ENCODE measurements at places on chromosomes 7 and 10. TPM values are rescaled to one million over a fixed set of nuclear protein-coding genes. Genes with fewer than 3 reads are reported as not detected.

Gene PILRA
- total RNA-seq, result 2.7 TPM

Gene TMEM270
- not detected for total RNA-seq

Gene SHH
- not detected for total RNA-seq

Gene GBX1
- total RNA-seq, result 2.4 TPM

Gene MRLN
- not detected for total RNA-seq

Gene TPST1
- 18.6 TPM for total RNA-seq

Gene DRGX
- 0.18 TPM for total RNA-seq

Gene TUBAL3
- total RNA-seq, result not detected

Gene OR2A5
- not detected for total RNA-seq

Gene HTRA1
- 9.0 TPM for total RNA-seq

Gene TAC1
- total RNA-seq, result 0.45 TPM

Gene RBP3
- total RNA-seq, result not detected

Gene VWA2
- total RNA-seq, result not detected

Gene PKD2L1
- total RNA-seq, result not detected

Gene PPP1R3A
- total RNA-seq, result not detected

Gene PPP1R17
- total RNA-seq, result 1.2 TPM

Gene MDFIC
- 10.1 TPM for total RNA-seq

Gene FZD1
- total RNA-seq, result 9.2 TPM

Gene ENTPD1
- total RNA-seq, result 0.37 TPM

Gene ELFN1
- 8.5 TPM for total RNA-seq

Gene FRAT1
- 2.2 TPM for total RNA-seq

Gene CHAT
- total RNA-seq, result 3.3 TPM

Gene PRPS1L1
- not detected for total RNA-seq

Gene FAM200A
- total RNA-seq, result 10.9 TPM

All from neural crest cell (in vitro differentiated cells).